NCI-H524 (cell line): ENCODE measurements at places on chromosomes 3 and 15.
A peak's percentile ranks its signal among the peaks of the same experiment; 100 is the strongest.

- no peak for DNase-seq
These were observed 3.2 kb downstream of the AKAP13 start for GRCh38 chr15:85383470-85384148.

DNA sequence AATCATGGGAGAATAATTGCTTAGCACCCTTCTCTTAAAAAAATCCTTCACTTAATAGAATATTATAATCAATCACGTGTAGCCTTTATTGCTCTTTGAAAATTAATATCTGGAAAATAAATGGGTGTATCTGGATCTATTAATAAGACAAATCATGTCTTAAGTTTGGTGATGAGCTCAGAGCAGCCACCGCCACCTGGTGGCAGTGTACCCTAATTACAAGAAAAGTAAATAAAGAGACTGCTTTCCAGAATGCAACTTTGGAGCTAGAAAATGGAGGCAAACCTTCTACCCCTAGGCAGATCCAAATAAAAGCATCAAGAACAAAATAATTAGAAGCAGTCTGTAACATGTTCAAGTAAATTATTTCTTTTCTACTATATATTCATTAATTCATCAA is 43.5 kb downstream of the EPHB1 start:
- no peak for DNase-seq

GRCh38 chr15:35206060-35206675 is 121.1 kb upstream of the NANOGP8 start:
- DNase-seq = no peak

GRCh38 chr3:23856286-23856685 is 50.5 kb downstream of the UBE2E1 start:
- peak; percentile 15 for DNase-seq

DNA sequence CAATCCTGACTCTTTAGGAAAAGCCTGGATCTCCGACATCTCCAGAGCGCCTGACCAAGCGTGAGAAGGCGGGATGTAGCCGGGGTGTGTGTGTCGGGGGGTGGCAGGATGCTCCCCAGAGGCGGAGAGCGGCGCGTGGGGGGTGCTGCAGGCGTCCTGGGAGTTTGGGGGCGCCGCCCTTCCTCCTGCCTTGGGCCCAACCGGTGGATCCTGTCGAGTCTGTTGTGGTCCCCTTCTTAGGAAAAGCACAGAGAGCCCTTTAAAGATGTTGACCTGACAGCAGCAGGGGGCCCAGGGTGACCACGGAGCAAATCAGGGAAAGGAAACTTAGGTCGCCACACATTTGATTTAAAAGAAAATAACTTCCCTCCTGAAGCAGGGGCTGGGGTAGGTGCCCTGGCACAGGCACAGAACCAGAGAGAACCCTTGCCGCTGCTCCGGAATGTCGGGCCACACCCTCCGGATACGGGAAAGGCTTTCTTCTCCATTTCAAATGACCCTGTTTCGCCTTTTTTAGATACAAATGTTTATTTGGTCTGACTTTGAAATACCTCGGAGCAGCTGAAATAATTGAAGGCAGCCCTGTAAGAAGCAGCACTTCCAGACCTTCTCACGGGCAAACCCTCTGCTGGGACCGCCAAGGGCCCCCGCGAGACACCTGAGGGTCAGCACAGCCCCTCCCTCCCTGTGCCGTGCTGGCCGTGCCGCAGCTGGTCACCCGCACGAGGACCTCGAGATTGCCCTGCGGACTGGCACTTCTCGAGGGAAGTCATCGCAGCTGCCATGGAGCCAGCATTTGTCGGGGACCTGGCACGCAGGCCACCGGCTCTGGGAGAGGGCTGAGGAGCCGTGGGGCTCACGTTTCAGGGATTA is 102.9 kb upstream of the KLF13 start:
- DNase-seq = no peak
